ENCODE measurements at places on chromosomes 6 and 20.

- no peak for DNase-seq
Observed at GRCh38 chr6:107769053-107769658, 55.0 kb downstream of the SCML4 start.

DNA sequence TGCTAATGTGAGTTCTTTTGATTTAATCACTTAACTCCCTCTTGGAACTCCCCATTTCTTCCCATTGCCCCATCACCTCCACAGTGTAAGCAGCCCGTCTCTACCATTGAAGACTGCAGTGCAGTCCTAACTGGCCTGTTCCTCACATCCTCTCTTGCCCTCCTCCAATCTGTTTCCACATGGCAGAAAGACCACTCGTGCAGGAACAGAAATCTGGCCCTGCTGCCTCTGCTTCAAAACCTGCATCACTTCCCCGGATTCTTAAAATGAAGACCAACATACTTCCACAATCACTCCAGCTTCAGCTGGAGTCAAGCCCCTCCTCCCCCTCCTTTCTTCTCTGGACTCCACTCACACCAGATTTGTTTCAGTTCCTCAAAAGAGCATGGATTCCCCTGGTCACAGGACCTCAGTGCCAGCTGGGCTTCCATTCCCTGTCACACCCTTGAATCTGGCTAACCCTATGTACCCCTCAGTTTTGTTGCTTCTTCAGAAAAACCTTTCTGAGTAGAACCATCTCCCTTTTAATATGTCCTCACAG is 802.3 kb downstream of the MAFB start:
- no peak for DNase-seq

- DNase-seq = no peak
Observed at GRCh38 chr6:52499681-52500236, 77.1 kb downstream of the TRAM2 start.

GRCh38 chr6:143782481-143782880 is 60.7 kb upstream of the LTV1 start:
- no peak for DNase-seq

DNA sequence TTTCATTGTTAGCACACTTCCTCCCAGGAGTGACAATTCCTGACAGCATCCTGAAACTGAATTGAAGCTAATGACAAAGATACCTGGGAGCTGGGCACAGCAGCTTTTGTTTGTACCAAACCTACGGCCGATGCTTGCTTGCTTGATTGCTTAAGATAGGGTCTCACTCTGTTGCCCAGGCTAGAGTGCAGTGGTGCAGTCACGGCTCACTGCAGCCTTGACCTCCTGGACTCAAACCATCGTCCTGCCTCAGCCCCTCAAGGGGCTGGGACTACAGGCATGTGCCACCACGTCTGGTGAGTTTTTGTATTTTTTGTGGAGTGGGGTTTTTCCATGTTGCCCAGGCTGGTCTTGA is 84.7 kb upstream of the SCP2D1 start:
- no peak for DNase-seq

DNA sequence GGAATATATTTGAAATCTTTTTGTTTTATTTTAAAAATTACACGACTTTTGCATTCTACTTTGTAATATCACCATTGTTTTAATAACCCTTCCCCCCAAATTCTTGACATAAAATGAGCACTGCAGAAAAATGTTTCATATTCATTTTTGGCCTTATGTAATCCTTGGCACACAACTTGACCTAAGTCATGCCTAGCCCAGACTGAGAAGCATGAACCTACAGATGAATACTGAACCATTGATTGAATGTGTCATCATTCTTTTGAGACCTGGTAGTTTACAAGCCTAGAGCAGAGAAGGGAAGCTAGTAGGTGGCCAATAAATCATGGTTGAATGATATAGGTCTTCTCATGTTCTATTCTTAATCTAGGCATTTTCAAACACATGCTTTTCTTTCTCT is 89.4 kb upstream of the EDN1 start:
- DNase-seq = no peak

GRCh38 chr6:132616677-132617076 is 7.4 kb downstream of the TAAR2 start:
- no peak for DNase-seq

- DNase-seq = no peak
Observed at GRCh38 chr6:15930207-15930606, 198.7 kb upstream of the MYLIP start.

DNA sequence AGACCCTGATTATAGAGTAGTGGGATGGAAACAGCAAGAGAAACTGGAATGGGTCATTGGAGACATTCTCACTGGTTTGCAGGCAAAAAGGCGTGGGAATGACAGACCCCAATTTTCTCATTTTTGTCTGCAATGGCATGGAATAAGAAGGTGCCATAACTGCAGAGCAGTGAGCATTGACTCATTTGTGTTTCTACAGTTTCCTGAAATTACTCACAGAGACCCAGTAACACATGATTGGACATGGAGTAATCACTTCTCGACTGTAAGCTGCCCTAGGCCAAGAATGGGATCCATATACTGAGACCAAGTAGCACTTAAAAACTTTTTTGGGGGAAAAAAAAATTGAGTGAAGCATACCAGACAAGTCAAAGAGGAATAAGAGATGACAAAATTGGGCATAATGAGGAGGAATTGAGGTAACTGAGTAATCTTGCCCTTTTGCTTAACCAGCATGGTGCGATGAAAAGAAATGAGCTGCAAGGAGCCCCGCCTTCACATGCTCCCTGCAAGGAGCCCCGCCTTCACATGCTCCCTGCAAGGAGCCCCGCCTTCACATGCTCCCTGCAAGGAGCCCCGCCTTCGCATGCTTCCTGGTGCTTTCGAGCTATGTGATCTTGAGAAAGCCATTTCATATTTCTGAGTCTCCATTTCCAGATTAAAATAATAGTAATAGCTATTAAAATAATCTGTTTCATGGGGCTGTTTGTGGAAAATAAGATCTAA is 44.1 kb downstream of the NHSL1 start:
- DNase-seq = no peak

DNA sequence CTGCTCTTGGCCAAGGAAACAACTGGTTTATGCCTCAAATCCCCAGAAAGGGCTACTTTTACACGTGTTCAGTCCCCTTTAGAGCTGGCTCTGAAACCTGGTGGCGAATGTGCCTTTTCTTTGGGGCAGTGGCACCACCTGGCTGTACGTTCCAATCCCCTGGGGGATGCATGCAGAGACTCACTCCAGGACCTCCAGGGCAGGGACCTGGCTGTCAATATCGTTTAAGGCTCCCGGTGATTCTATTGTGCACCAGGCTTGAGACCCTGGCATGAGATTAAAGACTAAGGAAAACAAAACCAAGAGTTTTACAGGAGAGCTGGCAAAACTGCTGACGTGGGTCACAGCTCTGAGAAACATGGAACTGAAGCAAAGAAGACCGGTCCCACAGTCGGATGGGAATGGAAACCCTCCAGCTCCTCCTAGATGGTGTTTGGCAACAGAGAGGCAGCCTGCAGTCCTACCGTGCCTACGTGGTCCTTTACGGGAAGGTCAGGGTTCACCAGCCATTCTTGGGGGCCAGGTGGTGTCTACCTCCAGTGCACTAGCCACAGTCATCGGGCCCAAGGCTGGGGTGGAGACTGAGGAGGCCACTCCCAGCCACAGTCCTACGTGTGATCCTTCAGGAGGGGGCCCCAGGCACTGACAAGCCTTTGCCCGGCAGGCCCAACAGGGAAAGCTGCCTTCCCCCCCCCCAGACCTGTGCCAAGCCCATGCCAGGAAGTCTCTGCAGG is 203.3 kb upstream of the CST7 start:
- DNase-seq = no peak

DNA sequence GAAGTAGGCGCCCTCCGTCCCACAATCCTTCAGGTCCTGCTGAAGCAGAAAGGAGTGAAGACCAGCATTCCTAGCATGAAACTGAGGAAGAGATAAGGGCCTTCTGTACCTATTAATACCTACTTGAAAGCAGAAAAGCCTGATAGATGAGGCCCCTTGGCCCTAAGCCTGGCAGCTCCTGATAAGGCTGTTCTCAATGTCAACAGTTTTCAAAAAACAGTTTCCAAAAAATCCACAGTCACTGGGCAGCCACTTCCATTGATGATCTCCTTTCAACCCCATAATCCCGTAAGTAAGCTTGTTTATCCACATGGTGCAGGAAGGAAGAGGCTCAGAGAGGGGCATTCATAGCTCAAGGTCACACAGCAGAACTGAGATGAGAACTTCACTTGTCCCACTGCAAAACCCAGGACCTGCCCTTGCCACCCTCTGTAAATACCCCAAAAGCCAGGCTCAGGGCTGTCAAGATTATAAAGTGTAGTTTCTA is 2.8 kb upstream of the E2F1 start:
- DNase-seq = no peak

GRCh38 chr6:12314751-12315150 is 24.6 kb downstream of the EDN1 start:
- no peak for DNase-seq

GRCh38 chr20:251354-251753 is 6.2 kb upstream of the DEFB132 start:
- DNase-seq = no peak

GRCh38 chr6:125196613-125197012 is 43.0 kb downstream of the TPD52L1 start:
- DNase-seq = no peak

DNA sequence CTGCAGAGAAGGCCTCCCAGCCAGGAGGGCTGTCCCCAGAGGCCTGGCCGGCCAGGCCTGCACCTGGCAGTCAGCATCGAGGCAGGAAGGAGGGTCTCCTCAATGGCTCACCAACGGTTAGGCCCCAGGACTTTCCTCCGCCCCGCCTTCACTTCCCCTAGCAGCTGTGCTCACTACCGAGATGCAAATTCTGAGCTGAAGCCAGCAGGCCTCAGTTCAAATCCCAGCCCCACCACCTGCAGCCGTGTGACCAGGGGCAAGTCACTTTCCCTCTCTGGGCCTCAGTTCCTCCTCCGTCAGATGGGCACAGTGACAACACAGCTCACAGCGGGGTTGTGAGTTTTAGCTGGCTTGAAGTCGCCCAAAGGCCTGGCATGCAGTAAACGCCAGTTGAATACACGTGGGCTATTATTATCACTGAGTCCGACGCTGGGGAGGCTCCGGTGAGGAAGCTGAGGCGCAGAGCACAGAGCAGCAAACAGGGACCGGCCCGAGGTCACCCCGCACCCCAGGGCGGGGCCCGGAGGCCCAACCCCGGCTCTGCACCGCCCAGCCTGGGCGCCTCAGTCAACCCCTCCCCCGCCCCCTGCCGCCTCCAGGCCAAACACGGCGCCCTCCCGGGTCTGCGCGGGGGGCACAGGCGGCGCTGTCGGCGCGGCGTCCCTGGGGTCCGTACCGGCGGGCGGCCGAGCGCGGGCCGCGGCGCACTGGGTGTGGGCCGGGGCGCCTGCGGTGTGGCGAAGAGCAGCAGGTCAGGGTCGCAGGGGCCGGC is 671 bp downstream of the E2F1 start:
- no peak for DNase-seq

- DNase-seq = no peak
Observed at GRCh38 chr6:21769968-21770367, 176.4 kb downstream of the SOX4 start.

DNA sequence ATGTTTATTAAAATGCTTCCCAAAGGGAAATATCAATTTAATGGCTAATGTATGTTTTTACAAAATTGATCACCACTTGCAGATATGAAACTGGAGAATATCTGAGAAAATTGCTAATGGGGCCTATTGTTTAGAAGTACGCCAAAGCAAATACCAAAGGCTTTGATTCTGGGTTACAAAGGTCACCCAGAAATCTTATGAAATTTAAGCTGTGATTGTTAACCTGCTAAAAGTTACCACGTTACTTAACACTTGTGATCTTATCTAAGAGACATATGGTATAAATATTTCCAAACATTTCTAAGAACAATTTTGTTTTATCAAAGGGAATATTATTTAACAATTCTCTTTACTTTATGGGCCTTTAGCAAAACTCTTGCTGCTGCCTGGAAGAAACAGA is 383.3 kb downstream of the TFAP2A start:
- no peak for DNase-seq

- no peak for DNase-seq
Observed at GRCh38 chr6:47722194-47722593, 23.8 kb downstream of the ADGRF4 start.

GRCh38 chr6:149306967-149307366 is 10.5 kb upstream of the TAB2 start:
- no peak for DNase-seq

DNA sequence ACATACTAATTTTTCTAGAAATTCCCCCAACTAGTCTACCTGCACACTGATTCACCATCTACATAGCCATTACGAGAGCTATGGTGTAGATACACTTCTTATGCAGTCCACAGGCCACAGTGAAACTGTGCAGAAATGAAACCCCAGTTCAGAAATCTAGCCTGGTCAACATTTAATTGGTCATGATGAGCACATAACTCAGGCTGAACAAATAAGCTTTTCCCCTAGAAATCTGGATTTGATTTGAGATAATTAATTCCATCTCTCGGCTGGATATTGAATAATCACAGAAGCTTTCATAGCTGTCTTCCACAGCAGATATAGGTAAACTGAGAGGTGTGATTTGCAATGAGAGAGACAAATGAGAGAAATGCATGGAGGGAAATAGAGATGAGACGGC is 22.6 kb upstream of the TINAG start:
- no peak for DNase-seq

DNA sequence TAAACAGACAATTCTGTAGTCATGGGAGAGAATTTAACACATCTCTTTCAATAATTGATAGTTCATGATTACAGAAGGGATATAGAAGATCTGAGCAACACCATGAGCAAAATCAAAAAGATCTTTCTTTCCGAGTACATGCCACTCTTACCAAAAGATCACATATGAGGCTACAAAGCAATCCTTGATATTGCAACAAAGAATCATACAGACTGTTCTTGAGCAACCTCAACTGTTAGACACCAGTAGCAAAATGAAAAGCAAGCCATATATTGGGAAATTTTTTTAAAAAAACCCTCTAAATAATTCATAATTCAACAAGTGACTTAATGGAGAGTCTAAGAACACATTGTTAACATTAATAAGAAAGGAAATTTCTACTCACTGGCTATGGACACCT is 3.6 kb upstream of the CD83 start:
- DNase-seq = no peak
